ENCODE measurements at places on chromosomes 2 and 18.

DNA sequence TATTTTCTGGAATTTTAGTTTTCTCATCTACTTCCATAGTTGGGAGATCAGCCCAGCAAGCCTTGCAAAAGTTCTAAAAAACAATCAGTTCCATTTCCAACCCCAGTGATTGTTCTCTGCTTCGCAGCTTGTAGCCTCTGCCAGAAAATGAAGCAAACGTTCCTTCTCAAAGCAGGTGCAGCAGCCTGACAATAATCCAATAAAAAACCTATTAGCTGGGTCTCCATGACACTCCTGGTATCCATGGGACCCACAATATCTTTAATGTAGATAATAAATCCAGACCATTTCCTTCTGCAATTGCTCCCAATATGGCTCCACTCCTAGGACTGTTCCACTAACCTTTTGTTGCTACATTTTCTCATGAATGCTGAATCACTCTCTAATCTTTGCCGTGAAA, 140.8 kb upstream of the SETBP1 start:
- no peak for DNase-seq

GRCh38 chr2:151789055-151789834, 39.0 kb downstream of the ARL5A start:
- DNase-seq, result no peak

GRCh38 chr2:137928547-137929518, 35.4 kb upstream of the HNMT start:
- no peak for DNase-seq

- DNase-seq, result no peak
Measured at GRCh38 chr2:121388371-121388770, 103.4 kb upstream of the TFCP2L1 start.

GRCh38 chr18:79169958-79170555, 100.9 kb downstream of the ATP9B start:
- DNase-seq, result no peak

- peak; percentile 35 for DNase-seq
Measured at GRCh38 chr2:37713258-37713700, 41.8 kb upstream of the CDC42EP3 start.

GRCh38 chr2:181464966-181465365, 7.8 kb downstream of the ITGA4 start:
- DNase-seq, result no peak

- no peak for DNase-seq
Measured at GRCh38 chr2:113770929-113771328, 14.5 kb upstream of the SLC35F5 start.

GRCh38 chr2:164840458-164840929, 1.1 kb downstream of the COBLL1 start:
- DNase-seq, result no peak

- no peak for DNase-seq
Measured at GRCh38 chr2:223306371-223306770, 254.4 kb downstream of the KCNE4 start.

GRCh38 chr2:65498396-65498795, 66.0 kb upstream of the SPRED2 start:
- no peak for DNase-seq

DNA sequence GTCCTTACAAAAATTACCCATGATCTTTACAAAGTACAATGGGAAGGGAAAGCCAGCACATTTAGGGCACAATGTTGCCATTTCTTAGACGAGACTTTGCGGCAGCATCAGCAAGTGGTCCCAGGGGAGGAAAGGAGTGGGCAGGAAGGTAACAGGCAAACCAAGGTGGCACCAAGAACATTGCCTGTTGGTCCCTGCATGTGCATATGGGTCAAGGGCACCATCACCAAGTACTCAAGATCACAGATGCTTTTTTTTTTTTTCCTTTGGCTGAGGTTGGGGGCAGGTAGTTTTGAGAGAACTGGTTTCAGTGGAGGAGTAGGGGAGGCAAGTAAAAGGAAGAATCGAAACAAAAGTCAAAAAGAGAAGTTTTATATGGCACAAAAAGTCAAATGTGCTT, 752 bp upstream of the CYTIP start:
- DNase-seq, result no peak

DNA sequence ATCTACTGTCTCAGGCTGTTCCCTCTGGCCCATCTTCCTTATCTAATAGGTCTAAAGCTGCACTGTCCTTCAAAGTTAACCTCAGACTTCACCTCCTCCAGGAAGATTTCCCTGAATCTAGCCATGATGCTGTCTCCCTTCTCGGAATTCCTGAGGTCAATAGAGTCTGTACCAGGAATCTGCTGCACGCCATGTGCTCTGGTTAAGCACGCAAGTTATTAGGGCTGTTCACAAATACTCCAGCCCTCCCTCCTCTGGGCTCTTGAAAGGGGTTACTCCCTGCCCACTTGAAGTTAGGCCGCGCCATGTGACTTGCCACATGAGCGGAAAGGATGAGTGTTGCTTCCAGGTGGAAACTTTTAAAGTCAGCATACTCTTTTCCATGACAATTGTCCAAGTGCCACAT, 43.6 kb downstream of the MCFD2 start:
- no peak for DNase-seq

DNA sequence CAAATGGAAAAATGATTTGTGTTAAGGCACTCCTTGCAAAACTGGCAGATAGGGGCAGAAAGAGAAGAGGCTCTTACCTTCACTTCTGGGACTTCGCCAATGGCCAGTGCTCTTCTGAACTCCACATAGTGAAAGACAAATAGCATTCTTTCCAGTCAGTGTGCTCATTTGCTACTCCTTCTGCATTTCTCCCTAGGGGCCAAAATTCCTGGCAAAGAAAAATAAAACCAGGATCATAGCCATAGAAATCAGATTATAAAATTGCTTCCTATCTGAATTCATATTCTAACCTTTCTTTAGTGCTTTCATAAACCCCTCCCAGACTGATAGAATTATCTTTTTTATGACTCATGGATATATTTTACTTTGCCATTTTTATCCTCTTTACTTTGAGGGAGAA, 56.9 kb upstream of the PELI1 start:
- no peak for DNase-seq

DNA sequence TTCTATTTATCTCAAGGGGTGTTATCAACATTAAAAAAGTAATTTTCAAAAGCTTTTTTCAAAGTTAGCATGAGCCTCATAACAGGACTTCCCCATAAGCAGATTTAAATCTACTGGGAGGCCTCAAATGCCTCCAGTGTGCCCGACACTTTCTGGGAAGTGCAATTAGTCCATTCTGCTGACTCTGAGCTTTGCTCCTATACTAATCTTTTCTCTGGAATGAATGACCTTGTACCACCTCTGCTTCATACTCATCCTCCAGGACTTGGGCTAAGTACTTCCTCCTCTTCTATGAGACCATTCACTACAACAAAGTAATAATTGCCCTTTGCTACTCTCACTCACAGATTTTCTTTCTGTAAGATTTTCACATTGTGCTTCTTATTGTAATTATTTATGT, 111.1 kb downstream of the RIT2 start:
- no peak for DNase-seq

- no peak for DNase-seq
Measured at GRCh38 chr2:205596581-205596980, 85.7 kb upstream of the NRP2 start.

GRCh38 chr18:22363867-22364463, 53.8 kb downstream of the CTAGE1 start:
- DNase-seq, result no peak

- DNase-seq, result no peak
Measured at GRCh38 chr2:221018262-221018661, 553.8 kb downstream of the EPHA4 start.

- DNase-seq, result no peak
Measured at GRCh38 chr2:120468136-120468535, 122.2 kb downstream of the INHBB start.

DNA sequence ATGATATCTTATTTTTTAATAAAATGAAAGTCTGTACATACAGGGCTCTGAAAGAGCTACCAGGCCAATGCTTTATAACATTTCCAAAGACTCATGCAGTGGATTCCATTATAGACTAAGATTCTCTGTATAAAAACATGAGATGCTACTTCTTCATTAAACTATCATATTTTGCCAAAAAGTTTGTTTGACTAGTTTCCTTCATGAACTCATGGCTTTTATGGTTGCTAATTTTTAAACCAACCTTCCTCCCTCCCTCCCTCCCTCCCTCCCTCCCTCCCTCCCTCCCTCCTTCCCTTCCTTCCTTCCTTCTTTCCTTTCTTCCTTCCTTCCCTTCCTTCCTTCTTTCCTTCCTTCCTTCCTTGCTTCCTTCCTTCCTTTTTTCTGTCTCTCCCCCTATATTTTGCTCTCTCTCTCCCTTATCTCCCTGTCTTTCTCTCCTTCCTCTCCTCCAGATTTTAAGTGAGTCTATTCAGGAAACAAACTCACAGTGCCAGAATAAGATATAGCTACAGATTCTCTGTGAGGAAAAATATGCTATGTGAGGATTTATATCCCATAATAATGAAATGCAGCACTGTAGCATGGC, 961.5 kb upstream of the ZEB2 start:
- no peak for DNase-seq

DNA sequence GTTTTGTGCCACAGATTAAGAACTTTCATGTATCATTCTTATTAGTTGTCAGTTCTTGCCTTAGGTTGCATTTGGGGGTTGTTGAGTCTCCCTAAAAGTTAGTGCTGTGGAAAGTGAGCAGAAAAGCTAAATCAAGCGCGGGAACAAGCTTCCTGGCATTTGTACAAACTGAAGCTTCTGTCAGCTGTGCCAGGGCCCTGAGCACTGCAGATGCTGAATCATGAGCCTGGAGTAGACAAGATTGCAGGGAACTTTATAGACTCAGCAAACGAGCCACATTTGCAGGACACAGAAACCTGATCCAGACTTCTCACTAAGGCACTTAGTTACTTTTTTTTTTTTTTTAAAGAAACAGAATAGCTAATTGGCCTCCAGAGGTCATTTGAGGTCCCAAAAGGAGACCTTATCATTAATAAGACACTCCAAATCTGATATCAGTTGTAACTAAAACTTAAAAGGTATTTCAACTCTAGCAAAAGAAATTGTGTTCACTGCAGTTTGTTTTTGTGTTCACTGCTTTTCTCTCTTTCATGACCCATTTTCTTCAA, 88.7 kb downstream of the ADAM23 start:
- DNase-seq, result no peak

DNA sequence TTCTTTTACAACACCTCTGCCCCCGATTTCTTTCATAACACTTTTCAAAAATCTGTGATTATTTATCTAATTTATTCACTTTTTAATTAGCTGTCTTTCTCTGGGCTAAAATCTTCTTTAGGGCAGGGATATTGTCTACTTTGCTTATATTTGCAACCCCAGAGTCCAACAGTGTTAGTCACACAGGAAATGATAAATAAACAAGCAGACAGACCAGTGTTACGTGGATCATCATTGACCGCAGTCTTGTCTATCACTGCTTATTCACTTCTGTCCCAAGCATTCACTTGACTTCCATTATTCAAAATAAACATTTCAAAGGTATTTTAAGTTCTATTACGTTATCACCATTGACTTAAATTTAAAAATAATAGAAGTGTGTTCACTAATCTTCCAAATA, 237.6 kb upstream of the UBE2E3 start:
- no peak for DNase-seq

DNA sequence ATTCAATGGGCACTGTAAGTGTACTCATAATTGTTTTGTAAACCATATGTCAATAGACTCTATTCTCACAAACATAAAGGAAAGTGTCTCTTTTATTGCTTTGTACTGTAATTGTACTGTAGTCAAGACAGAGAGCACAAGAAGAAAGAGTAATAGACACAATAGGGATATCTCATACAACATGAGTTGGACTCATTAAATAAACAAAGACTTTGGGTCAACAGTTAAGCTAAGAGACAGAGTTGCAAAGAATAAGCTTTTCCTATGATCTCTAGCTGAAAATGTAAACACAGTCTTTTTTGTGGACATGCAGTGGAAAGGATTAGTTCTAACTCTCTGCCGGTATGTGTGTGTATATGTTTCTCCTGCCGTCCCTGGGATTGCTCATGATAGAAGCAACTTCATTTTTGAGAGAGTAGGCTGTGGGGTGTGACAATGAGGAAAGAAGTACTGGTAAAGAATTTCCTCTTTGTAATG, 13.9 kb upstream of the KYNU start:
- no peak for DNase-seq

GRCh38 chr2:191927991-191928390, 81.1 kb upstream of the CAVIN2 start:
- no peak for DNase-seq

DNA sequence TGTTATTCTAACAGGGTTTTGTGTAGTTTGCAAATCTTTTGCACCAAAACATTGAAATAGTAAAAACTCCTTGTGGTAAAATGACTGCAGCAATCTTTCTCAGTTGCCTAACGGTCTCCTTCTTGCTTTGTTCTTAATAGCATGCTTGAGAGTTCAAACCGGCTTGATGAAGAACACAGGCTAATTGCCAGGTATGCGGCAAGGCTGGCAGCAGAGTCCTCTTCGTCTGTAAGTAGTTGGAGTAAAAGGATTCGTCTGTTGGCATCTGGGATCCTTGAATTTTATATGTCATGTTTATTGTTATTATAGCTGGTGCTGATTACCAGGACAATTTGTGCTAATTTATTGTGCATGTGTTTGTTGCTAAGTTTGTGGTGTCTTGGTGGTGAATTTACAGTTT, 138.1 kb downstream of the DTNA start:
- no peak for DNase-seq

- peak; percentile 31 for DNase-seq
Measured at GRCh38 chr2:137947728-137948336, 16.4 kb upstream of the HNMT start.

GRCh38 chr18:80154293-80154692, 45.2 kb downstream of the ADNP2 start:
- no peak for DNase-seq

DNA sequence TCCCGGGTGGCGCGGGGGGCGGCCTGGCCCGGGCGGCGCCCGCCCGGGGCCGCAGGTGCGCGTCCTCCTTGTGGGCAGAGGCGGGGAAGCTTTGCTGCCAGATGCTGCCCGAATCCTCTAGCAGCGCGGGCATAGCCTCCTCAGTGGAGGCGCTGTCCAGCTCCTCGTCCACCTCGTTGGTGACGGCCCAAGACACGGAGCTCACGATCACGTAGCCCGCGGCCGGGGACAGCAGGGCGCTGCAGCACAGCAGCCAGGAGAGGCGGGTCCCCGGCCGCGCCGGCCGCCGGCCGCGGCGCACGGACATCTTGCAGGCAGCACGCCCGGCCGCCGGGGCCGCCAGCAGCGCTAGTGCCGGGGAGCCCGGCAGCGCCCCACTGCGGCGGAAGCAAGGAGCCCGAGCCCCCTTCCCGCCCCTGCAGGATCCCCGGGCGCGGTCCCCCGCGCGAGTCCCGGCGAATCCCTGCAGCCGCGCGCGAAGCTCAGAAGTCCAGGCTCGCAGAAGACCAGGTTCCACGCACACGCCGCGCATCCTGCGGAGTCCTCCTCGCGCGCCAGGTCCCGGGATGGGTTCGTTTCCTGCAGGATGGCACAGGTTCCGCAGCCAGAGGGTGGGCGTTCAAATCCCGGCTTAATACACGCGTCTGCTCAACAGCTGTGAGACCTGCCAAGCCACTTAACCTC, at the start of gene CREG2:
Gene CREG2, minus strand, starts transcription at position 353 of the 684 bp plus-strand sequence. Its CDS starts 46 bp downstream, at position 307.
- DNase-seq, result no peak

DNA sequence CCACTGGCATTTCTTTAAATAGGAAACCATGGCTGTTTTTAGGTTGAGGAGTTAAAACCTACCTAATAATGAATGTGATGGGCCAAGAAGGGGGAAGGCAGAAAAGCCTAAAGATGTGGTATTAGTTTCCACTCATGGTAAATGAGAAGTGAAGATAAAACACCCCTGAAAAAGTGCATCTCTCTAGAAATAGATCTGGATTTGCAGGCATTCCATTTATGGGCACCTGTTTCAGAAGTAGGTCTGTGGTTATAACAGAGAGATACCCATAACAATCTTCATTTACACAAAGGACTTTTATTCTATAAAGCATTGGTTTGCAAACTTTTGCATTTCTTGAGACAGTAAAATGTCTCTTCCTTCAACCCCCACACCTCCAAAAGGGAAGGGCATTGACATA, 62.1 kb downstream of the PRKCE start:
- no peak for DNase-seq
